Right atrium auricular region (tissue), 2 donors: ENCODE measurements at places on chromosomes 16 and 17. TPM values are rescaled to one million over a fixed set of nuclear protein-coding genes. Genes with fewer than 3 reads are reported as not detected.
A peak's percentile ranks its signal among the peaks of the same experiment; 100 is the strongest.

The TMEM92 gene
- total RNA-seq: not detected

The SOCS1 gene
- 4.7 TPM for total RNA-seq

The TNK1 gene
- 4.8 TPM for total RNA-seq

The HBZ gene
- not detected for total RNA-seq

The DCTPP1 gene
- total RNA-seq: 14.4 TPM

The TPSG1 gene
- total RNA-seq: not detected

The MT3 gene
- total RNA-seq: not detected

The SLFN12L gene
- total RNA-seq: 0.22 TPM

The OMG gene
- 0.74 TPM for total RNA-seq

DNA sequence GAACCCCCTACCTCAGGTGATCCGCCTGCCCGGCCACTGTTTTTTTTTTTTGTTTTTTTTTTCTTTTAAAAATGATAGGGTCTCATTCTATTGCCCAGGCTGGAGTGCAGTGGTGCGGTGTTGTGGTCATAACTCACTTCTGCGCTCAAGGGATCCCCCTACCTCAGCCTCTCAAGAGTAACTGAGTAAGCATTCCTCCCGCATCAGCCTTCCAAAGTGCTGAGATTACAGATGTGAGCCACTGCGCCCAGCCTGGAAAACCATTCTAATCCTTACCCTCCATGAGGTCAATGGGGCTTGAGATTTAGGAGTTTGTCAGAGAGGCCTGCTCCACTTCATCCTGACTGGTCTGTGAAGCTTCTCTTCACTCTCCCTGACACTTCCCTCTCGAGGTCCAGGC lies 12.5 kb downstream of the ERAL1 start:
- no peak for DNase-seq
- no peak overlapping the region for H3K27ac ChIP-seq
- H3K4me3 ChIP-seq: no peak overlapping the region
- no peaks in the 10 kb centered on the region for H3K4me1 ChIP-seq
- no peaks in the 10 kb centered on the region for H3K27me3 ChIP-seq
- H3K36me3 ChIP-seq: no peaks in the 10 kb centered on the region

DNA sequence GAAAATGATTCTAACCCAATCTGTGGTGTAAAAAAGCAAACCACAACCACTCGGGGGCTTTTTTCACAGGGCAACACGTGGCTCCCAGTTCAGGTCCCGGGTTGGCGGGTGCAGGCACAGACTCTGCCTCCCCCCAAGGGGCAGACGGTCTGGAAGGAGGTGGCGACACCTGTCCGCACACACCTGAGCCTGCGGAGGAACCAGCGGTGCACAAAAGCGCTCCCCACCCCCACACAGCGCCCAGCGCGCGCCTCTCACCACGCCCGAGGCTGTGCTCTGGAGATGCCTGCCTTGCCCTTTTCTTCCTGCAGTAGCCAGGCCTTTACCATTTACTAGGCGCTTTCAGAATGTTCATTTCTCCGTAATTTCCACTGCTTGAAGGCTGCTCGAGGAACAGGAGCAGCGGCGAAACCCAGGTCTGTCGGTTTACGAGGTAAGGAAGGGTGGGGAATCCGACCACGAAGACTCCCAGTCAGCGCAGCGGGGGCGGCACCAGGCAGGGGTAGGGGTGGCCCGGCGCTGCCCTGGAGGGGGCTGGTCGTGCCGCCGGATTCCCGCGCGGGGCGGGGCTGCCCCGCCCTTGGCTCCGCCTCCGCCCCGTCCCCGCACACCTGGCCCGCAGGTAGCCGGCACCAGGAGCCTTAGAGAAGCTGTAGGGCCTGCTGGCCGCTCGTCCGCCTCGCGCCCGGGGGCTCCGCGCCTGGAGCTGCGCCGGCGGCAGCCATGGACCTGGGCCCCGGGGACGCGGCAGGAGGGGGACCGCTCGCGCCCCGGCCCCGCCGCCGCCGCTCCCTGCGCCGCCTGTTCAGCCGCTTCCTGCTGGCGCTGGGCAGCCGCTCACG lies at the start of gene USP43:
Gene USP43, plus strand, starts transcription at position 608 of the 842 bp plus-strand sequence. Its CDS starts 116 bp downstream, at position 724.
- H3K4me3 ChIP-seq: peak within 1 kb of the TSS; percentile 40
- H3K27me3 ChIP-seq: no peaks in the 10 kb centered on the region
- H3K36me3 ChIP-seq: no peaks in the 10 kb centered on the region
- H3K4me1 ChIP-seq: peaks cover 18% of the 10 kb centered on the region

DNA sequence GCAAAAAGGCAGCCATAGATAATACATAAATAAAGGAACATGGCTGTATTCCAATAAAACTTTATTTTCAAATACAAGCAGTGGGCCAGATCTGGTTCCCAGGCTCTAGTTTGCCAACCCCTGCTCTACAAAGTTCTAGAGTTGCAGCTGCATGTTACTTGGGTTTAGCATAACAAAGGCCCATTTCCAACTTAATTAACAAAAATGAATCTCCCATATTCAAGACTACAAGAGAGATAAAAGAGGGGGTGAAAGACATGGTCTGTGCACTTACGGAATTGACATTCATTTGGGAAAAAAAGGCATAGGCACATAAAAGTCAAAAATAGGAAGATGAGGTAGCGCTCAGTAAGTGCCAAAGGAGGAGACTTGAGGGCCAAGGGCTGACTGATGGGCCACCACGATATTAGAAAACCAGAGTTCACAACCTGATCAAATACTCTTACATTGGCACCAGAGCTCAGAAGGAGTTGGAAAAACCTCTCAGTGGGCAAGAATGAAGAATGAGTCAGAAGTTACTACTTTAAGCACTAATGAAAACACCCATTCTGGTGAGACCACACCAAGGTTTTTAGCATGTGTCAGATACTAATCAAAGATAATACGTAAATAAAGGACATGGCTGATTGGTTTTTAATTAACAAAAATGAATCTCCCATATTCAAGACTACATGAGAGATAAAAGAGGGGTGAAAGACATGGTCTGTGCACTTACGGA lies 164.0 kb downstream of the VPS53 start:
- no peak overlapping the region for H3K4me3 ChIP-seq
- H3K27me3 ChIP-seq: no peaks in the 10 kb centered on the region
- no peak overlapping the region for H3K27ac ChIP-seq
- no peak for DNase-seq

DNA sequence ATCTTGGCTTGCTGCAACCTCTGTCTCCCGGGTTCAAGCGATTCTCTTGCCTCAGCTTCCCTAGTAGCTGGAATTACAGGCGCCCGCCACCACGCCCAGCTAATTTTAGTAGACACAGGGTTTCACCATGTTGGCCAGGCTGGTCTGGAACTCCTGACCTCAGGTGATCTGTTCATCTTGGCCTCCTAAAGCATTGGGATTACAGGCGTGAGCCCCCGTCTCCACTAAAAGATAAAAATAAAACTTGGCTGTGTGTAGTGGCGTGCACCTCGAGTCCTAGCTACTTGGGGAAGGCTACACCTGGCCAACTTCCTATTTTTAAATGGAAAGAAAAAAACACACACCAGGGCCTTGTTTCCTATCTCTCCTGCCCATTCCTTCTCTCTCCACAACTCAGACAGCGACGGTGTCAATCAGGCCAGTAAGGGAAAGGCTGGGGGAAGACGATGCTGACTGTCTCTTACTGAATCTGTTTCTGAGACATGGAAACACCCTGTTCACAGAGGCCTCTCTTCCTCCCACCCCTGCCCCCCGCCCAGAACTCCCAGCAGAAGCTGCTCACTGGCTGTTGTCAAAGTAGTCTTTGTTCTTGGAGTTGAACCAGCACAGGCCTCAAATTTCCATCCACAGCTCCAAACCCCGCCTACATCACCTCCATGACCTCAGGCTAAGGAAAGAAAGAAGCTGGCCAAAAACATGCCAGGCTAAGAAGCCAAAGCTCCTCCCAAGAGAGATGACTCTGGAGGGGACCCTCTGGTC lies 96.6 kb downstream of the NXN start:
- H3K4me1 ChIP-seq: no peaks in the 10 kb centered on the region
- no peak overlapping the region for H3K4me3 ChIP-seq
- H3K36me3 ChIP-seq: no peaks in the 10 kb centered on the region
- no peaks in the 10 kb centered on the region for H3K27me3 ChIP-seq
- no peak for DNase-seq

DNA sequence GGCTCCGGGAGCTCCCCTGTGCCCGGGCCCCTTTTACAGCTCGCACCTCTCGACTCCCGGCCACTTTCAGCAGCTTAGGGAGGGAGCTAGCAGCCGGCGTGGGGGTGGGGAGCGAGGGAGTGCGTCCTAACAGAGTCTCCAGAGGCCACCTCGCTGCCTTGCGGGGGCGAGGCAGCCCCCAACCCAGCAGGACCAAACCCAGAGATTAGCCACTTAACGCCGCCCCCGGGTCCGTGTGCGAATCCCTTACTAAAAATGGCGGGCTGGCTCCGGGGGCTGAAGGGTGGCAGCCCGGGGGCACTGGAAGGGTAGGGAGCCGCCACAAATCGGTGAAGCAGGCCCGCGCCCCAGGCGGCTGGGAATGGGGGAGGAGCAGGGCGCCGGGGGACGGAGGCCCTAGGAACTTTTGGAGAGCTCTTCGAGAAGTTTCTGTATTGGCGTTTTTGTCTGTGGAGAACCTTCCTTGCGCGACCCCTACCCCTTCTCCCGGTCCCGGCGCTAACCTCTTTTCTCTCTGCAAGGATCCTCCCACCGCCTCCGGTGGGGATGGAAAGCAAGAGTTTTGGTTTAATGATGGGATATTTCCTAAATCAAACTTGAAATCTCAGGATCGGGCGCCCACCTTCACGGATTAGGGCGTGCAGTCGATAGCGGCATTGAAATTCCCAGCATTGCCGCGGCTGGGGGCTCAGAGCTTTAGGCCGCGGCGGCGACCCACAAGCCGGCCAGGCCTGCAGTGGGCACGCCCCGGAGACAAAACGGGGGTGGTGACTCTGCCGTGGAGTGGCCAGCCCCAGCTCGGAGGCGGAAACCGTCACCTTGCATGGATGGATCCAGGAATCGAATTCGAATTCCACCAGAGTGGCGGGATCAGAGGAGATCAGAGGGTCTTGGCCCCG lies 793 bp upstream of the IRX3 start:
- peaks cover 51% of the 10 kb centered on the region for H3K27me3 ChIP-seq
- no peaks in the 10 kb centered on the region for H3K4me1 ChIP-seq
- DNase-seq: no peak
- peak overlapping the region; percentile 47 for H3K4me3 ChIP-seq
- H3K36me3 ChIP-seq: no peaks in the 10 kb centered on the region

DNA sequence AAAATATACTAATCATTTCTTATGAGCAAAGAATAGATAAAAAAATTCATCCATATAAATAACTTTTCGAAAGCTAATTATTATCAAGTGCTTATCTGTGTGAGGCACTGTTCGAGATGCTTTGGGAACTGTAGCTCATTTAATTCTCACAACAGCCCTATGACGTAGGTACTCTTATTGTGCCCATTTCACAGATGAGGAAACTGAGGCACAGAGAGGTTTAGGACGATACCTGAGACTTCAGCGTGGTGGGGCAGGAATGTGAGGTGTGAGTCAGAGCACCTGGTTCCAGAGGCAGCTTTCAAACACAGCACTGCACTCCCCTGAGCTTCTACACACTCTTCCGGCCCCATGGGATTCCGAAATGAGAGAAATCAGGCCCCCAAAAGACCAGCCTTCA lies 185.8 kb upstream of the HSBP1 start:
- no peak for DNase-seq
- no peak overlapping the region for H3K4me3 ChIP-seq
- H3K36me3 ChIP-seq: no peaks in the 10 kb centered on the region
- H3K27ac ChIP-seq: no peak overlapping the region
- H3K4me1 ChIP-seq: no peaks in the 10 kb centered on the region
- no peaks in the 10 kb centered on the region for H3K27me3 ChIP-seq

DNA sequence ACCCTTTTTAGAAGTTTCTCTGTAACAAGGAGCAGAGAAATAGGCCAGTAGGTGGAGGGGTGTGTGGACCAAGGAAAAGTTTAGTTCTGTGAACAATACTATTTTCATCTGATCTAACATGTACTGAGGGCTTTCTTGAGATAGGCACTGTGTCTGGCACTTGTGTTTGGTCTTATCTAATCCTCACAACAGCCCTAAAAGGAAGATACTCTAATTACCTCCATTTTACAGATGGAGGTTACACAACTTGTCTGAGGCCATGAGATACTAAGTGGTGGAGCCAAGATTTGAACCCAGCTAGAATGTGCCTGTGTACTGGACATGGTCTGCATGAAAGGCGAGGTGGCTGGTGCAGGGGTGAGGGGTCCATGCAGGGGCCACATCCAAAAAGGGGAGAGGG lies 4.5 kb downstream of the TNFSF12 start:
- H3K27me3 ChIP-seq: no peaks in the 10 kb centered on the region
- H3K27ac ChIP-seq: no peak overlapping the region
- H3K36me3 ChIP-seq: no peaks in the 10 kb centered on the region
- H3K4me1 ChIP-seq: no peaks in the 10 kb centered on the region
- no peak for DNase-seq
- H3K4me3 ChIP-seq: no peak overlapping the region

- H3K36me3 ChIP-seq: no peaks in the 10 kb centered on the region
- no peak overlapping the region for H3K4me3 ChIP-seq
- no peaks in the 10 kb centered on the region for H3K4me1 ChIP-seq
- DNase-seq: no peak
Measured at GRCh38 chr17:78653382-78653781, 76.2 kb upstream of the DNAH17 start.

DNA sequence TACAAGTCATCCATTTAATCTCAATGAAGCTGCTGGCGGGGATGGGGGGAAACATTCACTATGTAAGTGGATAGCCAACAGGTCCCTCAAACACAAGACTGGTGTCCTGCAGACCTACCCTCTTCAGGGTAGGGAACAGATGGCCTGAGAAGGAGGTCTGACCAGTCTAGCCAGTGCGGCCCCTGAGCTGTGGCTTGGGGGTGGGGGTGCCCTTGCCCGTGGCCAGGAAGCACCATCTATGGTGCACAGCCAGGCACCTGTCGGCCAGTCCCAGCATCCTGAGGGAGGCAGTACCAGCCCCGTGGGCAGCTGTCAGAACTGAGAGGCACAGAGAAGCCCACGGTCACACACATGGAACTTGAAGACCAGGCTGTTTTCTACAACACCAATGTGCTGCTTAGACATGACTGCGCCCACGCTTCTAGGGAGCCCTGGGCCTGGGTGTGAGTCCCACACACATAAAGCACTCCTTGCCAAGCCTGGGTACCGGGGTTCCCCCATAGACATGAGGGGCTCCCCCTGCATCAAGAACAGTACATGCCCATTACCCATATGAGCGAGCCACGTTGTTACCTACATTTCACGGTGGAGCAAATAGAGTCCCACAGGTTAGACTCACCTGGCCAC lies 40.9 kb downstream of the RMI2 start:
- no peak overlapping the region for H3K4me3 ChIP-seq
- H3K27me3 ChIP-seq: no peaks in the 10 kb centered on the region
